ENCODE measurements at places on chromosomes 16 and 17.

GRCh38 chr16:50681021-50681885 lies at the start of gene SNX20:
Gene SNX20 (minus strand): TSS chr16:50681312. CDS start chr16:50677526, 3,786 bp downstream.
- no peak for DNase-seq

DNA sequence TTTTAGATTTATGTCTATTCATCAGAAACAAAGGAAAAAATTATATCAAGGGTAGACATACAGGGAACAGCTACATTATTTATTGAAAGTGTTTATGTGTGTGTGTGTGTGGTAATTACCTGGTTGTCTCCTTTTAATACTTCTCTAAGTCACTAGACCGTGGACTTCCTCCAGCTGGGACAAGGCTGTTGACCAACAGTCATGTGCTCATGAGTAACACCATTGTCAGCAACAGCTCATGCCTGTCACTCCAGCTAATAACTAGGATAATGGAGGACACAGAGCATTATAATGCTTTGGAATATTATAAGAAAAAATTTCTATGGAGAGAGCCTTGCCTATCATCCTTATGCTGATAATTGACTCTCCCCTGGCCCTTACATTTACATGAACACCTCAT lies 125.3 kb upstream of the SALL1 start:
- no peak for DNase-seq

DNA sequence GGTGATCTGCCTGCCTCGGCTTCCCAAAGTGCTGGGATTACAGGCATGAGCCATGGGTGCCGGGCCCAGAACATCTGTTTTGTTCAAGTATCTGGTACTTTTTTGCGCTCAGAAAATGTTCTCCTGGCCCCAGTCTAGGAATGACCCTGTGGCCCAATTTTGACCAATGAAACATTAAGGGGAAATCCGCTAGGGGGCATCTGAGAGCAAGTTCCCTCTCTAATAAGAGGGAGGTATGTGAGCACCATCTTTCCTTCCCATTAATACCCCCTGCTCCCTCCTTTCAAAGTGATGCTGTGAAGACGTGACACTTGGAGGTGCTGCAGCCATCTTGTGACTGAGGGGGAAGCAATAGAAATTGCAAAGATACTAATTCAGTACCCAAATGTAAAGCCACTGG lies 16.5 kb upstream of the CLEC3A start:
- DNase-seq, result no peak

DNA sequence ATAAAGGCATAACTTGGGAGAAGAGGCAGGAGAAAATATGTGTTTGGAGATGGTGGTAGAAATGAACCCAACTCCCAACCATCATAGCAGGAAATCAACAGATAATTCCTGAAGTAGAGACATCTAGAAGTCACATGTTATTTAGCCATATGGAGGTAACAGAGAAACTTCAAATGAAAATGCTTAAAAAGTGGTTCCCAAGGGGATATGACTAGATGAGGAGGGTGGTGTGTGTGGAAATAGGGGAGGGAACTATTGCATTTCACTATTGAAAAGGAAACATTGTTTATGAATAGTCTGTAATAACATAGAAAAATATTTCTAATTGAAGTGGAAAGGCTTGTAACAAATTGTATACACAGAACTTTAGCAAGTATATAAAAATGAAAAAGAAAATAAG lies 412.0 kb downstream of the SHISA9 start:
- DNase-seq, result no peak

GRCh38 chr17:4509401-4509800 lies 10.7 kb downstream of the SPNS2 start:
- no peak for DNase-seq

GRCh38 chr17:61337290-61337689 lies 62.4 kb upstream of the TBX2 start:
- DNase-seq, result no peak

DNA sequence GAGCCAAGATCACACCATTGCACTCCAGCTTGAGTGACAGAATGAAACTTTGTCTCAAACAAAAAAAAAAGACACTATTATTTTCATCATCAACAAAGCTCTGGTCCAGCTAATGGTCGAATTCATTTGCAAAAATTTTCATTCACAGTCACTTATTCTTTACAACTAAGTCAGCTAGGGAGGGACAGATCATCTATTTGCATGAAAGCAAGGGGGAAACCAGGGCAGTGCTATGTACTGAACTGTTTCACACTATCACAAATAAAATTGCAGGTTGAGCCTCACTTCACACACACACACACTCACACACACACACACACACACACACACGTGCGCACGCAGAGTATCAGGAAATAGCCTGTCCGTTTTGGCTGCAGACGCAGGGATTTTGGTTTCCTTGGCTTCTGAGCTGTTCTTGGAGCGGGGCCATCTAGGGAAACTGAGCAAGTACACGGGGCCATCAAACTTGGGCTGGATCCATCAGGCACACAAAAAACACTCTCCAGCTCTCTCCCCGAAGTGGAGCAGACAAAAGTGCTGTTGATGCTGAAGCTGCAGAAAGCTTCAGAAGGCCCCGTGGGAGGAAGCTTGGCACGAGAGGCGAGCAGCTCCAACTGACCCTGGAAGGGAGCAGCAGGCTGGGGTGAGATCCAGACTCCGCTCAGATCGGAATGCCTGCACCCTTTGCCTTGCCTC lies 44.3 kb upstream of the HELZ start:
- no peak for DNase-seq

- no peak for DNase-seq
Observed at GRCh38 chr16:57531253-57531575, 5.2 kb downstream of the CCDC102A start.

- DNase-seq, result no peak
Observed at GRCh38 chr17:80924807-80925610, 66.6 kb upstream of the CHMP6 start.

GRCh38 chr16:55906123-55906522 lies 30.9 kb upstream of the CES5A start:
- no peak for DNase-seq

DNA sequence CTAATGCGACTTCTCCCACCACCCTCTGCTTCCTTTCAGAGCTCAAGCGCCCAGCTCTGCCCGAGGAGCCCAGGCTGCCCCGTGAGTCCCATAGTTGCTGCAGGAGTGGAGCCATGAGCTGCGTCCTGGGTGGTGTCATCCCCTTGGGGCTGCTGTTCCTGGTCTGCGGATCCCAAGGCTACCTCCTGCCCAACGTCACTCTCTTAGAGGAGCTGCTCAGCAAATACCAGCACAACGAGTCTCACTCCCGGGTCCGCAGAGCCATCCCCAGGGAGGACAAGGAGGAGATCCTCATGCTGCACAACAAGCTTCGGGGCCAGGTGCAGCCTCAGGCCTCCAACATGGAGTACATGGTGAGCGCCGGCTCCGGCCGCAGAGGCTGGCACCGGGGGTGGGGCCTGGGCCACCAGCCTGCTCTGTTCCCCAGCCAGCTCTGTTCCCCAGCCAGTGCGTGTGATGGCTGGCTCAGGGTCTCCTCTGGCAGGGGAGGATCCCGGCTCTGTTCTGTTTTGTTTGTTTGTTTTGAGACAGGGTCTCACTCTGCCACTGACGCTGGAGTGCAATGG lies 18.7 kb downstream of the CRISPLD2 start:
- no peak for DNase-seq

GRCh38 chr17:59428916-59429485 lies 97.5 kb downstream of the YPEL2 start:
- DNase-seq, result no peak
